ENCODE measurements at places on chromosomes 4 and X.

DNA sequence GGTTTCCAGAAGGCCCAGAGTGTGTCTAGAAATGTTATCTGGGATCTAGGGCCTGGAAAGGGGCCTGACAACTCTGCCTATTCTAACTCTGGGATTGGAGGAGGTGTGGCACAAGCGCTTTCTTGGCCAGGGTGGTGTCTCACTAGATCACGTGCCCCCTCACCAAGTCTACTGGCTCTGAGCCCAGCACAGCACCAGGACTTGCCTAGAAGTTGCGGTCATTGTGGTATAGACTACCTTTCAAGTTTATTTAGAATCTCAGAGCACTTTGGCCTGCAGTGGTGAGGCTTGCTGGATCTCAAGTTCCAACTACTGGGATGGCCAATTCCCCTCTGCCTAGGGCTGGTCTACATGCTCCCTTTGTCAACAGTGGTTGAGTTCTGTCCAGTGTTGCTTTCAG is 223.3 kb upstream of the MAGEB2 start:
- no peak for DNase-seq

GRCh38 chrX:27132862-27133261 is 330.3 kb downstream of the PPP4R3C start:
- DNase-seq: no peak

DNA sequence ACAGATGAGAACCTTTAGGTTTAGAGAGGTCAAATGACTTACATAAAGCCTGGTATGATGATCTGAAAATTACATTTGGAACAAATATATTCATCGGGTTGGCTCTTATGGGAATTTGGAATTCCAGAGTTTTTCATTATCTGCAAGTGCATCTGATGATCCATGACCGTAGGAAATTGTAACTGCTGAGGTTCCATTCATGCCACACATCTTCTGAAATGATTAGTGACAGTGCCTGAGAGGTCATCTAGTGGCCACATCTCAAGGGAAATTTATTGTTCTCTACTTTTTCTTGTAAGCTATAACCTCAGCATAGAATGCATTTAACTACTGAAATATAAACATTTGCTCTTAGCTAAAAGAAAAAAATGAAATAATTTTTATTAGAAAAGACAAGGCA is 105.8 kb upstream of the NWD2 start:
- DNase-seq: no peak

DNA sequence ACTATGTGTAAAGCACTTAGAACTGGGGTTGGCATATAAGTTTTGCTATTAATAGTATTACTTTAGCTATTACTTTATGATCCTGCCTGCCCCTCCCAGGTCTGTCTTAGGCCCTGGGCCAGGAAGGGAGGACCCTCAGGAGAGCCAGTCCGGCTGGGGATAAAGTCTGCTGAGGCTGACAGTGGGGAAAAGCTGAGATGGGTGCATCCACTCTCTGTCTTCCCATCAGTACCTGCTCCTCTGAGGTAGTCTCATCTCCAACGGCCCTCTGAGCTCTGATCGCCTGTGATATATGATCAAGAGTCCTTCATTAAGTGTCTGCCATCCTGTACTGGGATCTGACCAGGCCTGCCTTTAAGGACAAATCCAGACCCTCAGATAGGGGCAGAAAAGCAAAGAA is 156.5 kb upstream of the PJA1 start:
- DNase-seq: no peak

- no peak for DNase-seq
These were observed 419.7 kb downstream of the FAT4 start for GRCh38 chr4:125734504-125734903.

- DNase-seq: no peak
These were observed 18.4 kb upstream of the TBC1D1 start for GRCh38 chr4:37872310-37872988.

- DNase-seq: no peak
These were observed 92.5 kb downstream of the PPEF1 start for GRCh38 chrX:18799911-18800310.
